ENCODE measurements at places on chromosomes 13 and 19.

- DNase-seq, result no peak
Measured at GRCh38 chr19:38701455-38702063, 42.7 kb downstream of the CAPN12 start.

- no peak for DNase-seq
Measured at GRCh38 chr13:103097366-103097928, 31.2 kb upstream of the SLC10A2 start.

DNA sequence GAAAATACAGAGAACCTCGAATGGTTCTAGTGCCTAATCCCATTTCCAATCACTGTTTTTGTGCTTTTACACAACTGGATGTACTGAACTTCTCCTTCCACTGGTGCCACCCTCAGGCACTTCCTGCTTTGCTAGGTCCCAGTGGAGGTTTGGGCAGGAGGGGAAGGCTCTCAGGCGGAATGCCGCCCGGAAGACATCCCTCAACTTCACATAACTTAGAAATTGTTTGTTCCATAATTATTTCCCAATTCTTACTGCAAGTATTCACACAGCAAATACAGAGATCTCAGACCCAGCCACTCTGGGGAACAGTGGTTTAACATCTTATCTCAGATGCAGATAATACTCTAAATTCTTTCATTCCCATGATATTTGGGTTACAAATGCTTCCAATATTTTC is 195.7 kb upstream of the IPO5 start:
- DNase-seq, result no peak

DNA sequence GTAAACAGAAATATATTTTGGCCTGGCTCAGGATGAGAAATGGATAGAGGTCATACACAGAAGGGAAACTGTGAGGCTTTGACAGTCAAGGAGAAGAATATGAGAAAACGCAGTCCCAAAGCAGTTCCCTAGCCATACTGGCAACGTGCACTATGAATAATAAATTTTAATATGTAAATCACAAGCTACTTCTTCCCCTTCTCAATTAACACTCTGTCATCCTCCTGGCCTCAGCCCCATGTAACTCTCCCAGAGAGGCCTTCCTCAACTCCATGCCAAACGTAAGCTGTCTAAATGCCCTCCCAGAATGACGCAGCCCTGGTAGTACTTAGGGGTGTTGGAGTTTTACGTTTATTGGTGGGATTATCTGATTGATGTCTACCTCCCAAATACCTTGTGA is 732.6 kb downstream of the LIG4 start:
- no peak for DNase-seq

DNA sequence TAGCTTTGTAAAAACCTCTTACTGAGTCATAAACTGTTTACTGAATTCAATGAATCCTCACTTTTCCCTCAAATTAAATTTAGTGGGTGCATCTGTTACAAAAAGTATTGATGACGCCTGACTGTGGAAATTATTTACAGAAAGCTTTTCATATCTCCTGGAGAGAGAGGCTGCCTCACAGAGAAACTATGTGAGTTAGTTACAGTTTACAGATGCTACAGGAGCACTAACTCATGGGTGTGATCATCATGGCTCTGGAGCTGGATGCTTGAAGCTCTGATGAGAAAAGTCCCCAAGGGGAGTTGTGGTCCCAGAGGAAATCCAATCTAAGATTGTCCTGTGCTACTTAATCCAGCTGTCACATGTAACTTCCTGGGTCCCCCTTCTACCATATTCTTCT is 590.8 kb downstream of the LMO7 start:
- DNase-seq, result no peak

- no peak for DNase-seq
Measured at GRCh38 chr13:44542361-44542760, 33.8 kb downstream of the TSC22D1 start.

- no peak for DNase-seq
Measured at GRCh38 chr13:93698016-93698613, 471.5 kb downstream of the GPC6 start.

GRCh38 chr13:20685092-20685491 is 18.4 kb upstream of the IL17D start:
- no peak for DNase-seq

DNA sequence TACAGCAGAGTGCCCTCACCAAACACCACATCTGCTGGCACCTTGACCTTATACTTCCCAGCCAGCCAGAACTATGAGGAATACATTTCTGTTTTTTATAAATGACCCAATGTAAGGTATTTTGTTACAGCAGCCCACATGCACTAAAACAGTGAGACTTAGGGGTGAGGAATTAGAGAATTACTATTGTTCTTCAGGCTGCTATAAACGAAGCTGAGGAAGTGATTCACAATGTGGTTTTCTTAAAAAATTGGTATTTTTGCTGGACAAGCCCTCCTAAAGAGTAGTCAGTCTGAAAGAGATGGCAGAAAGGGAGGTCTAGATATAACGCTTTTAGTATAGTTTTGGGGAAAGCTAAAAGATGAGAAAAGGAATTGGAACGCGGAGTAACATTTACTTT is 101.0 kb downstream of the SLITRK6 start:
- DNase-seq, result no peak

DNA sequence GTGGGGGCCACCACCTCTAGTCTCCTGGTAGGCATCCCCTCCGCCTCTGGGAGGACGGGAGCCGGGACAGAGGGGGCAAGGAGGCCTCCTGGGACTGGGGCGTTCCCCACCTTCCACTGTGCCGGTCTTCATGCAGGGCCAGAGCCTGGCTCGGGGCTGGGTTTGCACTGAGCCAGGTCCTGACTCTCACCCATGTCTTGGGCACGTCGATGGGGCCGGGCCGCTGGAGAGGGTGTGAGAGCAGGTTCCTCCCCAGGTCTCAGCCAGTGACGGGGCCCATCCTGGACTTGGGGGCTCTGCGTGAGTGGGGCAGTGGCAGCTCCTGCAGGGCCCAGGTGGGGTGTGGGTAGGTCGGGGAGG is 26.6 kb downstream of the ATP11A start:
- DNase-seq, result no peak

GRCh38 chr13:113879017-113879416 is 15.1 kb upstream of the GAS6 start:
- DNase-seq, result no peak

DNA sequence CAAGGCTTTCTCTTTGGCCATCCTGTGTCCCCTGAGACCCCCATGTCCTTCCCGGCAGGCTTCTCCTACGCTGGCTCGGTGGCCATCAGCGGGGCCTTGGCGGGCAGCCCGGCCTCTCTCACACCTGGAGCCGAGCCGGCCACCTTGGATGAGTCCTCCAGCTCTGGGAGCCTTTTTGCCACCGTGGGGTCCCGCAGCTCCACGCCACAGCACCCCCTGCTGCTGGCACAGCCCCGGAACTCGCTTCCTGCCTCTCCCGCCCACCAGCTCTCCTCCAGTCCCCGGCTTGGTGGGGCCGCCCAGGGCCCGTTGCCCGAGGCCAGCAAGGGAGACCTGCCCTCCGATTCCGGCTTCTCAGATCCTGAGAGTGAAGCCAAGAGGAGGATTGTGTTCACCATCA is 14.2 kb downstream of the PLEKHJ1 start:
- no peak for DNase-seq

DNA sequence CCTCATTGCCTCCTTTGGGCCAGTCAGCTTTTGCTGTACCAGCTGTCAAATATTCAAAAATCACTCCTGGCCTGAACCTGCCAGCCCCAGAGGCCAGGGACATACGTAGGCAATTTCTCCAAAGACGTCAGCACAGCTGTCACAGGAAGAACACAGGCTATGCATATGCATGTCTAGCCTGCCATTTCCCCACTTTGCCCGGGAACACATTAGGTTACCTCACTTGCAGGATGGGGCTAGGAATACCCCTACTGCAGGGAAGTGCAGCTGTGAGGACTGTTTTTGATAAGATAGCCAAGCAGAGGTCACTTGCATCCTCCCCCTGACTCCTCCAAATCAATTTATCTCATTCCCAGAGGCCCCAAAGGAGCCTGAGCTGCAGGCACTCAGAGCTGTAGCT is 2.8 kb downstream of the ZNF667 start:
- no peak for DNase-seq

- no peak for DNase-seq
Measured at GRCh38 chr13:45137526-45137925, 17.2 kb downstream of the GTF2F2 start.

- DNase-seq, result no peak
Measured at GRCh38 chr19:28409859-28410258, 803.1 kb downstream of the UQCRFS1 start.

DNA sequence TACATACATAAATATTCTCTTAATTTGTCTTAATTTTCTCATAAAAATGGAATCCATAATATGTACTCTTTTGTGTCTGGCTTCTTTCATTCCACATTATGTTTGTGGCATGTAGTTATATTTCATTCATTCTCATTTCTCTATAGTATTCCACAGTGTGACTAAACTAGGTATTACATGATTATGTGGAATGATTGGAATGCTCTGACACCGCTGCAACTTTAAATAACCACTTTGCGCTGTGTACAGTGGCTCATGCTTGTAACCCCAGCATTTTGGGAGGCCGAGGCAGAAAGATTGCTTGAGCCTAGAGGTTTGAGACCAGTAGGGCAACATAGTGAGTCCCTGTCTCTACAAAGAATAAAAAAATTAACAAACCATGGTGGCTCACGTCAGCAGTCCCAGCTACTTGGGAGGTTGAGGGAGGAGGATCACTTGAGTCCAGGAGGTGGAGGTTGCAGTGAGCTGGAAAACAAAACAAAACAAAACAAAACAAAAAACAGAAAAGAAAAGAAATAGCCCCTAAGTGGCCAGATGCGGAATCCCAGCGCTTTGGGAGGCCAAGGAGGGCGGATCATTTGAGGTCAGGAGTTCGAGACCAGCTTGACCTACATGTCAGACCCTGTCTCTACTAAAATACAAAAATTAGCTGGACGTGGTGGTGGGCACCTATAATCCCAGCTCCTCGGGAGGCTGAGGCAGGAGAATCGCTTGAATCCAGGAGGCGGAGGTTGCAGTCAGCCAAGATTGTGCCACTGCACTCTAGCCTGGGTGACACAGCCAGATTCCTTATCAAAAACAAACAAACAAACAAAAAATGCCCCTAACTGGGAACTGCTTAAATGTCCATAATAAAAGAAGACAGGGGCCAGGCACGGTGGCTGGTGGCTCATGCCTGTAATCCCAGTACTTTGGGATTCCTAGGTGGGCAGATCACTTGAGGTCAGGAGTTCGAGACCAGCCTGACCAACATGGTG is 8.0 kb upstream of the SAE1 start:
- DNase-seq, result no peak

DNA sequence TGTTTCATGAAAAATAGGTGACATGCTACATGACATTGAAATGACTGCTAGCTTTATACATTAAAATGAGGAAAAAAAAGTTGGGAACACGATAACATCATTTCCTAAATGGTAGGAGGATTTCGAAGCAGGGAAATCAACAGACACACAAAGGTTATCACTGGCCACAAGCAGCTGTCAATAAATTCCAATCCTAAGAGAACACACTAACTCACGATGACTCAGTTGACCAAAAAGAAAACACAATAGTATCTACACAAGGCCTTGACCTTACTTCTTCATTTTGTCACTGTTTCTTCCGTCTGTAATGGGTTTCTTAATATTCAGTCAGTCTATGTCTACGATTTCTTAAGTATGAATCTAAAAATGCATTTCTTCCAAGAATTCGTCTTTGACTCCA is 36.5 kb downstream of the STARD13 start:
- no peak for DNase-seq

- no peak for DNase-seq
Measured at GRCh38 chr13:92989301-92989700, 237.3 kb upstream of the GPC6 start.

DNA sequence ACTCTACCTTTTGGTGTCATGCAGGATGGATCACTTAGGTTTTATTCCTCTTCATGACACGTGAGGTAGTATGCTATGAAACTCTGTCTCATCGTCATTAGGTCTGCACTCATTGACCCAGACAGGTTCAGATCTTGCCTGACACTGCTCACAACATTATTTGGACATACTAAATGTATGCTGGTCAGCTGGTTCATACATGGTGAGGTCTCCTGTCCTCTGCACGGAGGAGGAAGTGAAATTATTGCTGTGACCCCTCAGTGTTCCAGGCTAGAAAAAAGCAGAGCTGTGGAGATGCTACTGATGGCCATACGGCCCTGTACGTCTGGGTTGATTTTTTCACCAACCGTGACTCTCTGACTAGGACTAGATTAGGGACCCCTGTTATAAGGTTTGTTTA is 35.8 kb downstream of the LATS2 start:
- no peak for DNase-seq

DNA sequence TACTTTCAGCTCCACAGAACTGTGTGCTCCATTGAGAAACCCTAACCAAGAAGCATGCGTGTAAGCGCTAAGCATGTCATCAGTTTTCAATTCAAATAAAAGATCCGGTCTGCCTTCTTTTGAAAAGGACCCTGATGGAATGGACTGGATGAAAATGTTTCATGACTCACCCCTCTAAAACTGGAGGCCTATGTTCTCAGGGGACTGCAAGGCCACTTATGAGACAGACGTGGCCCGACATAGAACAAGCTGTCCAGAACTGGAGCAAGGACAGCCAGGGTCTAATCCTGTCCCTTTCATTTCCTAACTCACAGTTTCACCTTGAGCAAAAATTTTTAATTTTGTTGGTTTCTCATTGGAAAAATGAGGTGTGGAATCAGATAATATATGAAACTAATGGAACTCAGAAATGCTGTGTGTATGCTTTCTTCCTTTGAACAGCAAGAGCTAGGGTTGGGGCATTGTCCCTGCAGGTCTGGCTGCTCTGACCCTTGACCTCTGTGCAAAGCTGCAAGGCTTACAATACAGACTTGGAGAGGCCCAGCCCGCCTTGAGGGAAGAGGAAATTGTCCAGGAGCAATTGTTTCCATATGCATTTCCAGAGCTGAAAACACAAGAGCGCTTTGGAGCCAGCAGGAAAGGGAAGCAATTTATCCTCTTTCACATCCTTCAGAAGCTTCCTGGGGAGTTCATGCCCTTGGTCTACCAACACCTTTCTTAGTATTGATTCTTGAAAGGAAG is 553.4 kb upstream of the KLF12 start:
- no peak for DNase-seq

- no peak for DNase-seq
Measured at GRCh38 chr13:48093588-48093987, 1.3 kb downstream of the MED4 start.
